ENCODE measurements at places on chromosomes 3 and 15.

DNA sequence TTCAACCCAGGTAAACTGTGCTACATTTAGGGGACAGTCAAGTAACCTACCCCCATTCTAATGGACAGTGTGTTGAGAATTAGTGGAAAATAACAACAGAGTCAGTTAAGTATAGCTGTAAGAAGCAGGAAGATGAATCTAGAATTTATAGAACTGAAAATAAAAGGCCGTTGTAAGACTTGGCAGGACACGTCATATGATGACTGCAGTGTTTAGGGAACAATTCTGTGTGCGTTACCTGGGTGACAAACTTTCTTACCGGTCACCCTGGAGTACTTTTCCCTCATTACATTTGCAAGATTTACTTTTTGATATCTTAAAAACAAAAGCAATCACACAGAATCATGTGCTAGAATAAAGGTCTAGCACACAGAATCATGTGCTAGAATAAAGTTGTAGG lies 536.3 kb upstream of the ZNF717 start:
- no peak for DNase-seq

- DNase-seq = no peak
These were observed 78.1 kb upstream of the RNF7 start for GRCh38 chr3:141659821-141660613.

- DNase-seq = no peak
These were observed 51.2 kb upstream of the THRB start for GRCh38 chr3:24545887-24546286.

DNA sequence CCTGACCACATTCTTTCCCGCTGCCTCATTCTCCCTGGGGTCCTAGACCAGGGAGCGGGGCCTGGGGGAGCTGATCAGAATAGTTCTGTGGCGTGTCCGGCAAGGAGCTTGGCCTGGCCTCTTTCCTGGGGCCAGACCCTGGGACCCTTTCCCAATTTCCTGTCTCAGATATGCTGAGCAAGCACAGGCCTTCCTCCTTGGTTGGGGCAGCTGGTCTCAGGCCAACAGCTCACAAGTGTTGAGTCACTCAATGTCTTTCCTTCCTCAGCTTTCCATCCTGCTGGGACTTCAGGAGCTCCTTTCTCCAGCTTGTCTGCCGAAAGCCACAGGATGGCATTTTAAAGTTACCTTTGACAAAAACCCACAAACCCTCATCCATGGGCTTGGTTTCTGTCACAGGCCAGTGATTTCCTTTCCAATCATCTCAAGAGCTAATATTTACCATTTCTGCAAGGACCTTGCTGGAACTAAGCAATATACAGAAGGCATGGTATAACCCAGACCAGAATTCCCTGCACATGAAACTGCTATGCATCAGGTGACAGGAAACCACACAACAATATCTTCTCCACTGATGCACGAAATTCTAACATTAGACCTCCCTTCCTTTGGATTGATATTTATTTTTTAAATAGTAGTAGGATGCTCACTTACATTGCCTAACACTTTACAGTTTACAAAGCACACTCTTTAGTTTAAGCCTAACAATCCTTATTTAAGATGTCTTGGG lies 19.5 kb upstream of the TIMP4 start:
- DNase-seq = no peak

DNA sequence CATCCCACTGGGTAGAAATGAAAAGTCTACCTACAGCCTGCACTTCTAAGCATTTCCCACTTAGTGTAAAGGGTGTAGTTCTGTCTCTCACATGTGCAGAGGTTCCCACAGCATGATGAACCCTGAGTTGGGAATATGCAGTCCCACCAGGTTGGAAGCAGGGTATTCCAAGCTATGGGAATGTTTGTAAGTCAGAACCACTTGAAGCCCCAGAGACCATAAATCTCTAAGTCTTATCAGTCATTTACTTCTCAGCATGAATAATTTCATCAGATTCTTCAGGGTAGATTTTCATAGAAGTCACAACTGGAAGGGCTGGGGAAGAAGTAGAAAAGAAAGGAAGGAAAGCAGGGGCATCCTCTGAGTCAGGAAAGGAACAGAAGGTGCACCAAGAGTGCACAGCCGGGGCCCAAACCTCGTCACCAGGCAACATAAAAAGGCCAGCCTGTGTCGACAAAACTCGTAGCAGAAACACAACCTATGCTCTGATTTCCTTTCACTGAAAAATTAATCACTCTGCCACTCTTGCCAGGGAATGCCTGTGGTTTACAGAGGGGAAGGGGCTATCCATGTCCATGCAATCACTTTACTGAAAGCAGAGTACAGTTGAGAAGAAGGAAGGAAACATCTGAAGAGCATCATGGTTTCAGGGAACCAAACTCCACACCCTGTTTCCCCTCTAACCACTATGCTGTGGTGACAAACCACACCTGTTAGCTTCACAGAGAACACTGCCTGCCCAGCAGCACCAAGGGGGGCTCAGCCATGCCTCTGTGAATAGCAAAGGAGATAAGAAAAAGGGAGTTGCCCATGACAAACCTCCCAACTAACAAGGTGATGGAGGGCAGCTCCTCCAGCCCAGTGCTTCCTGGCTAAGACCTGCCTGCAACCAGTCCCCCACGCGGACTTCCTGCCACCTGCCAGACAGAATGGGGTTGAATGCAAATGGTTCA lies 40.5 kb downstream of the SH3BP5 start:
- DNase-seq = peak; percentile 45

- DNase-seq = no peak
These were observed 220.3 kb upstream of the STT3B start for GRCh38 chr3:31312400-31312799.

DNA sequence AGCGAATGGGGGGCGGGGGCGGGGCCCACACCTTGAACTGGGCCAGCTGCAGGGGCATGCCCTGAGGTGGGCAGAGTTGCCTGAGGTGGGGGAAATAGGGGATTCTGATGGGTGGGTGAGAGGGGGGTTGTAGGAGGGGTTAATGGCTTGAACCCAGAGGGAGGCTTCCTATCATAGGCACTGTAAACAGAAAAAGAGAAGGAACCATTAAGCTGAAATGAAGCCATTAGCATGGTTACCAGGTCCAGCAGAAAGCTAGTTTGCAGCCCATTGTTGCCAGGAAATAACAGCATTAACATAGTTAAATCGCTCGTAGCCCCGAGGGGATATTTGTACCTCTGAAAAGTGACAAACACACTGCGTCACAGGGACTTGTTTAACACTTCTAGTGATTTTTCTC lies 29.0 kb downstream of the ETV5 start:
- no peak for DNase-seq

- no peak for DNase-seq
These were observed 4.8 kb downstream of the IDH2 start for GRCh38 chr15:90097475-90097874.

DNA sequence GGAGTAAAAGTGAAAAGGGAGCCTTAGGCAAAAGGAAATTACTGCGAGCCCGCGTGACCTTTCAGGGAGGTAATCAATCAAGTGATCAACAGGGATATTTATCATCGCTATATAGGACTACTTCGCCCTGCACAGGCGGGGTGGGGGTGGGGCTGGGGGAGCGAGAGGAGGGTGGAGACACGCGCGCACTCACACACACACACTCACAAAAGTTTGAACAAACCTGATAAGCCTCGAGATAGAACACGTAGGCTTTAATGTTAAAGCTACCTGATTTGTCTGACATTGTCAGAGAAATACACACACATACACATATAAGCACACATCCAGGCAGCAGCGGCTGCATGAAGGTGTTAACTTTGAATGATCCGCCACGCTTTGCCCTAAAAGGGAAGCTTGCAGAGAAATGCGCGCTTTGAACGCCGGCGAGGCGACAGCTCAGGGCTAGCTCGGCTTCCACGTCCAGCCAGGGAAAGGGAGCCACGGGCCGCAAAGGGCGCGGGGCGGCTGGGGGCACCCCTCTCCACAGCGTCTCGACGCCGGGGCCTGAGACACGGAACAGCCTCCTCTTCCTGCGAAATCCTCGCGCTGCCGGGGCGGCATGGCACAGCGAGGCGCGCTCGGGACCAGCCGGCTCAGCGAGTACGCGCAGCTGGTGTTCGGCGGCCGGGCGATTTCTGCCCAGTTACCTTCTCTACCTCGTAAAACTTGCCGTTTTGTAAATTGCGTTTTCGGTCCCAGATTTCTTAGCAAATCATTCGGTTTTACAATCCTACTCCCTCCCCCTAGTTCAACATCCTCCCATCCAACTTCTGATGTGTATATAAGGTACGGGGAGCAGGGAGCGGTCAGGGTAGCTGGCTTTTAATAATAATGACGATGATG lies 4.8 kb upstream of the MECOM start:
- DNase-seq = no peak

DNA sequence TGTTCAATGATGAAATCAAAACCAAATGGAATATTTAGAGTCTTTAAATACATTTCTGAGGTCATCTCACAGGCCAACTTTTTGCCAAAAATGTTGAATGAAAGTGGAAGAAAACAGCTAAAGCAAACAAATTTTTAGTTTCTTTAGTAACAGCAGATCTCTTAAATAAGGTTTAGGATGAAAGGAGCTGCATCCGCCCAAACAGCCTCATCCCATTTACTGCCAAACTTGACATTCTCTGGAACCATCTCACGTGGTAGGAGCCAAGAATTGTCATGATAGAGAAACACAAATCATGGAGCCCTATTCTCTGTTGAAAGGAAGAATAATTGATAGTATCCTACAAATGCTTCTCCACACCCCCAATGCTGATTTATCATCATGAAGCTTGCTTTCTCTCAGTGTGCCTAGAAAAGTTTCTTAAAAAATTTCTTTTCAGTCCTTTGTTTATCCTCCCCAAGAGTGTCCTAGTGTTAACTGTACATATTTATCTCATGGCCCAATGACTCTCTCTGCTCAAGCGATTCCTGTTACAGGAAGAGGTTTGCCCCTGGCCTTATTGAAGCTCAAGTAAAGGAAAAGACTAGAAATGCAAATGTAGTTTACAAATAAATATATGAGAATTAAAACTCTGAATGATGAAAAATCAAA lies 23.4 kb downstream of the SLC9A9 start:
- no peak for DNase-seq

DNA sequence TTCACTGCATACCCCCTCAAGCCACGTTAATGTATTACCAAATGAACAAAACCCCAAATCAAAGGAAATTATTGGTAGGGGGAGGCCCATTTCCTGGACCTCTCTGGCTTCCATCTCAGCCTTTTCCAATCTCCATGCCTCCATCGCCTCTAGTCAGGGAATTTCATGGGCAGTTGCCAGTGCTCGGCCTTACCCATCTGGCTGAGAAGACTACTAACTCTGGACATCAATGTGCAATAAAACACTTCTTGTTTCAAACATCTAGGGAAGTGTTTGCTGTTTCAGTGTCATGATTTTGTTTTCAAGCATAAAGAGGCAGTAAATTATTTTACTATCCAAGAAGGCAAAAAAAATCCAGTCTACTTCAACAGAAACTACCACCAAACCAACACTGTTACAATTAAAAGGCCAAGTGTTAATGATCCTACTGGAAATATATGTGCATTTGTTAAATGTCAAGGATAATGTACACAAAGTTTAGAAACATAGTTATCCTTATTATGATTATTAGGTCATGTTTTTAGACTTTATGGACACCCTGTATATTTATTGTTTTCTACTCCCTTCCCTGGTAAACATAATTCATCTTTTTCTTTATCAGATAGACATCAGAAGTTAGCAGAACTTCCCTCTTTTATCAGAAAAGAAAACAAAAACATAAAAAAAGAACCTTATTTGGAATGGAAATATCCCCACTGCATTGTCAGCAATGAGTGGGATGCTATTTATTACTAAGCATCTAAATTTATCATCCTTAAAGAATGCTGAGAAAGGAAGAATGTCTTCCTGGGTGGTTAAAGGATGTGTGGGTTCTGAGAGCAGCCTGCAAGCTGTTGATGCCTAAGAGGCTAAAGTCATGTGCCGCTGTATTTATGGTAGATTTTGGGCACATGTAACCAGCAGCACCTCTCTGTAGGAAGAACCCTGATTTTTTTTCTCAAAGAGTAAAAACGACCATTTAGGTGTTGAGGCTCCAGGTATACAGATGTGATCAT lies 15.2 kb downstream of the LDHAL6B start:
- no peak for DNase-seq

DNA sequence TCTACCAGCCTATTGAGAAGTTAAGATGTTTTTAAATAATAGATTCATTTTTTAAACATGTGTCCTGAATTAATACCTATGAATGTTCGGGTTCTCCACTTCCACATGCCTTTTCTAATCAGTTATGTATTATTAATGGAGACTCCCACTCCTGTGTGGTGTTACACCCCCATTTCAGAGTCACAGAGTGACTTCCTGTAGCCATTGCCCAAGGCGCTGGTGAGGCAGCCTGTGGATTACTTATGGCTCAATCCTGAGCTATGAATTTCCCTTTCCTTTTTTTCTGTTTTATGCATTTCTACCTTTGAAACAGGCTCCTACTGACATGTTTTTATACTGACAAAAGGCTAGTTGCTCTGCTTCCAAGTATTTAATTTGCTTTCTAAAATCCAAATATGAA lies 162.3 kb downstream of the GABRG3 start:
- DNase-seq = no peak

DNA sequence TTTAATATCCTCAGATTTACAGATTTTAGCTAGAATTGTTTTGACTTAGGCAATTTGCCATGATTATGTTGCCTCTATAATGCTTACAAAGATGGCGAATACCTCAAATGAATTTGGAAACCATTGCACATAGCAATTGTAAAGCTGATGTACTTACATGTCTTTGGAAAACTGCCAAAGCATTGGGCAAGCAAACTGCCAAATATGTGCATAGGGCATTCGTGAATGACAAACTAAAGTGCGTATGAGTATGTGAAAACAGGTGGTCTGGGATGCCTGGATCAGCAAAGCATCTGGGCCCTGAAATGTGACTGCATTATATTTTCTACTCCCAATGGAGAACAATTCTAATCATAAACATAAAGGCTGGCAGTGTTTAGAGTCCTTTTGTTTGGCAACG lies 445.3 kb upstream of the ROBO1 start:
- DNase-seq = no peak

- no peak for DNase-seq
These were observed 48.4 kb downstream of the MLH1 start for GRCh38 chr3:37041546-37042195.

GRCh38 chr15:38076786-38077185 lies 142.3 kb downstream of the TMCO5A start:
- no peak for DNase-seq

DNA sequence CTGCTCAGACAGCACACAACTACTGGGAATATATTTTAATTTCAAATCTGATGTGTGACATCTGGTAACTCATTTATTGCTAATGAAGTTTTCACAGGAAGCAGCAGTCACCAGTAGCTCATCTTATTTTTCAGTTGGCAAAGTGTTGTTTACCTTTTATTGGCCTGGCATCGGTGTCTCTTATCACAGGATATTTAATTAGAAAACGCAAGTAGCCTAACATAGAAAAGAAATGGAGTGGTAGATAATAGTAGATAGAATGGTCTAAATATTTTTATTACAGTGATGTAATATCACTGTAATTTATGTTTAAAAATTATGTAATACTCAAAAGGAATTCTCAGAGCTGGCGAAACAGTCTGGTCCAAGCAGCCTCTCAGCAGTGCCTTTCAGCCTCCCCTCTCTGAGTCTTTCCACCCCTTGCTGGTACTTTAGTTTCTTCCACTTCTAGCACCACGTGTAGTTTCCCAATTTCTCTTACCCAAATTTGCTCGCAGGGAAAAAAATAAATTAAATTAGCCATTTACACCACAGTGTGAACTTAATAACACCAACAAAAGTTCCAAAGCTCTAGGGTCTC lies 31.9 kb downstream of the AGTR1 start:
- DNase-seq = no peak

- no peak for DNase-seq
These were observed 19.9 kb downstream of the ZNF710 start for GRCh38 chr15:90020936-90021507.

Measured in stimulated activated CD8-positive, alpha-beta memory T cell treated with anti-CD3 and anti-CD28 coated beads, Interleukin-7, amount 100 ng/mL, for 48 hours (primary cell).